ENCODE measurements at places on chromosomes 16 and 17. TPM values are rescaled to one million over a fixed set of nuclear protein-coding genes. Genes with fewer than 3 reads are reported as not detected.

GRCh38 chr17:57459286-57459915 is 203.1 kb downstream of the MSI2 start:
- no peak for DNase-seq

ZNF624 gene
- 0.60 TPM for total RNA-seq

DNA sequence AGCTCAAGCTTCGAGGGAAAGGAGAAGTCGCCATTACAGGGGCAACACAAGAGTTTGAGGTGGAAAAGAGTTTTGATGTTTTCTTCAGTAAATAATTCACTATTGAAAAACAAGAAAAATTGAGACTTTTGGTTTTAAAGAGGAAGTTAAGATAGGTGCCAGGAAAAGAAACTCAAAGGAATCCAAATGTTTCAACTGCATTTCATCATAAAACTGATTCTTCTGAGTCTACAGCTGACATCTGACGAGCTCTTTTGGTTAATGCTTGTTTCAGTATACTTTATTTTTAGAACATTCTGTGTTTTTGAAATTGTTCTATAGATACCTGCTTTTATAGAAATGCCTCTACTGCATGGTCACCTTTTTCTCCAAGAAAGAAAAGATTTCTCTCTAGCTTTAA is 54.0 kb downstream of the ERN1 start:
- DNase-seq: no peak

DNA sequence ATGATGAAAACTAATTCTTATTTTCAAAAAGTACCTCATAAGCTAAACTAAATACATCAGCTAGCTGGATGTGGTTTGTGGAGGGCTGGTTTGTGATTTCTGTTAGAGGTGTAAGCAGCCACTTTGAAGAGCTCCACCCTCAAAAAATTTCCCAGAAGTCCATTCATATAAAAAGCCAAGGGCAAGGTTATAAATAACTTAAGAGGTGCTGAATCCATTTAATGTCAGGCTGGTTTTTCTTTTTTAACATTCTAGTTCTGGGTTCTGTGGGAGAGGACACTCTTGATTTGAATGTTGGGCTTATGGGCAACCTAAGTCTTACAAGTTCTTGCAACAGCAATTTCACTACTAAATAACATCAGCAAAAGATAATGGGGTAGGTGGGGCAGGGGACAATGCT is 3.4 kb upstream of the WIPI1 start:
- no peak for DNase-seq

ABCA8 gene
- 35.6 TPM for total RNA-seq

DNA sequence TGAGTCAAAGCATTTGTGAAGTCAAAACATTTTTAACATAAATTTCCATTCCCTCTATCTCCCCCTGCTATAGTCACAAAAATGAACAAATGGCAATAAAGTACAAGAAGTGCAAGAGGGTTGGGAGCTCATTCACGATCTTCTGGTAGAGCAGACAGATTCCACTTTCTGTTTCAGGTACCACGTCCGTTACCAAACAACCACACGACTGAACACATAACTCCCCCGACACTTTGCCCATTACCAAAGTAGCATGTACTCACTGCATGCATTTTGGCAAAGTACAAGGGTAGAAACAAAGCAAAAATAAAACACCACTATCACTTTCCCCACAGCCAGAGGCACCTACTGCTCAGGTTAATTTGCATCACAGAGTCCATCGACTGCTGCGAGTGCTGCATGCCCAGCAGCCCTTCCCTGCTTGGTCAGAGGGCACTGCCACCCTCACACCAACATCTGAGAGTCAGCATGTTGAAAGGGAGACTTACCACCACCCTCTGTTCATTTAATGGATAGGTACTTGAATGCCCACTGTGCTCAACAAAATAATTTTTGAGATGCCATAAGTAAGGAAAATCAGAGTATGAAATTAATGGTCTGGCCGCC is 150.3 kb upstream of the AXIN2 start:
- DNase-seq: no peak

DNA sequence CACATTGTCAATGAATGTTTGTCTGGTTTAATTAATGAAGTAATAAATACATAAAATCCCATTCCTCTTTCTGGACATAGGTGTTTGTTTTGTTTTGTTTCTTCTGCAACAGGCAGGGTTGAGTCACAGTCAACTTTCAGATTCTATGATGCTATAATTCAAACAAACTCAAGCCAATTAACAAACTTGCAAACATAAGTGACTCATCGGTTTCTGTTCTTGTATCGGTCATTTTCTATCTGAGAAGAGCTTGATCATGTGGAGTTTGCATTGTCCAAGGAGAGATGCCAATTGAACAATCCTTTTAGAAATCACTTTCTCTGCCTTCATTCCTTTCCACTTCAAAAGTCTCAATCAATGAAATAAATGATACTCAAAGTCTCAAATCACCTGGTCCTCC is 294.2 kb upstream of the C16orf82 start:
- no peak for DNase-seq

GRCh38 chr17:18246880-18247612 is 11.5 kb downstream of the FLII start:
- no peak for DNase-seq

DNA sequence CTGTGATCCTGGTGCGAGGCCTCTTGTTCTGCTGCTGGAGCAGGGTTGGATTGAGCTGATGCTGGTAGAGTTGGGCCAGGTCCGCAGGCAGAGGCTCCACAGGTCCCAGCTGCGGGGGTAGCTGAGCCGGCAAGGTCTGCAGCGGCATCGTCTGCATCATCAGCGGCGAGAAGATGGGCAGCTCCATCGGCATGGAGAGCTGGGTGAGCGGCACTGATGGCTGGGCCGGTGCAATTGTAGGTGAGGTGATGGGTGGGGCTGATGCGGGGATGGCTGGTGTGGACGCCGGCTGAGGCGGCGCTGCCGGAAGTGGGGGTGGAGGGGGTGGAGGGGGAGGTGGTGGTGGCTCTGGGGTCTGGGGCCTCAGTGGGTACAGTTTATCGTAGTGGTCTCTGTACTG is 251.7 kb downstream of the ZFHX3 start:
- DNase-seq: no peak

GRCh38 chr17:78999056-78999768 is 10.4 kb downstream of the CANT1 start:
- peak; percentile 33 for DNase-seq

FTSJ3 gene
- total RNA-seq: 16.3 TPM

SLC6A4 gene
- total RNA-seq: 0.13 TPM

PIPOX gene
- total RNA-seq: 324 TPM

GRCh38 chr17:47708864-47709541 is 15.0 kb downstream of the TBKBP1 start:
- no peak for DNase-seq

- DNase-seq: peak; percentile 79
Observed at GRCh38 chr17:81094509-81095382, 59.8 kb downstream of the BAIAP2 start.

DNA sequence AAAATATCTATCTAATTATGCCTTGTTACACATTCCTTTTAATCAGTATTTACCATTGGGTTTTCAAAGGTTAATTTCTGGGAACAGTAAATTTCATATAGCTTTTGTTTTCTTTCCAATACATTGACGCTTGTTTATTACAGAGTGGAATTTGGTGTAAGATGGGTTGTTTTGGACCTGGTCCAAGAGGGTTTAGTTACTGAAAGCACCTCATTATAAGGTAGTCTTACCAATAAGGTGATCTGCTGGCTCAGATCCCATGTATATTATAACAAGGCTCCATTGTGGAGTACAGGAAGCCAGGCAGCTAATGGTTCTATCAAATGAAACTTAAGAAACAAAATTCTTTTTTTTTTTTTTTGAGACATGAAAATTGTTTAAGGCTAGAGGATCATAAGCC is 87.3 kb upstream of the NACA2 start:
- no peak for DNase-seq

DNA sequence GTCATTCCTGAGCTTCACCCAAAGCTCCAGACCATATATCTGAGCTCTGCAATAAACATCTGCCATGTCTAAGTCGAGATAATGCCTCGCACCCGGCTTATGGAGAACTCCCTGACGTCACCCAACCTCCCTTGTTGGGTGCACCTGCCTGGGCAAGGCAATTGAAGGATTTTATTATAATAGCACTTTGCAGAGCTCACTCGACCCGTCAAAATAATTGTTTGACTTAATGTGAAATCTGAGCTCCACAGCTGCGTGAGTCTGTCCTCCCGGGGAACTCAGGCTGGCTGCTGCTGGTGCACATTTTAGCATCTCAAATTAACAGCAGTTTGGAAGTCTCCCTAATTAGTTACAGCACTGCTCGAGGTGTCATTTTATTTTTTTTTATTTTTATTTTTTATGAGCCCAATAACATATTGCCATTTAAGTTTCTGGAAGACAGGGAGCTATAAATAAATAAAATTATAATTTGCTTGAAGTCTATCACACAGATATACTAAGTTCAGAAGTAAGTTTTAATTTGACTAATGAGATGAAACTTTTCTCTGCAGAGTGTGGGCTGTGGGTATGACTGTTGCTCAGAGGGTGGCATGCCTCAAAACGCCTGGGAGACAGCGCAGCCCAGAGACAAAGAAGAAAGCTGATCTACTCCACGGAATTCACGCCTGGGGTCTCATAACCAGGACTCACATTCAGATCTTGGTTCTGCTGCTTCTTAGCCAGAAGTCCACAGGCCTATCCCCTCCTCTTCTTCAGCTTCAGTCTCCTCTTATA is 401.4 kb upstream of the C16orf82 start:
- DNase-seq: no peak

TP53TG3C gene
- not detected for total RNA-seq

GLP2R gene
- total RNA-seq: 0.68 TPM

DNA sequence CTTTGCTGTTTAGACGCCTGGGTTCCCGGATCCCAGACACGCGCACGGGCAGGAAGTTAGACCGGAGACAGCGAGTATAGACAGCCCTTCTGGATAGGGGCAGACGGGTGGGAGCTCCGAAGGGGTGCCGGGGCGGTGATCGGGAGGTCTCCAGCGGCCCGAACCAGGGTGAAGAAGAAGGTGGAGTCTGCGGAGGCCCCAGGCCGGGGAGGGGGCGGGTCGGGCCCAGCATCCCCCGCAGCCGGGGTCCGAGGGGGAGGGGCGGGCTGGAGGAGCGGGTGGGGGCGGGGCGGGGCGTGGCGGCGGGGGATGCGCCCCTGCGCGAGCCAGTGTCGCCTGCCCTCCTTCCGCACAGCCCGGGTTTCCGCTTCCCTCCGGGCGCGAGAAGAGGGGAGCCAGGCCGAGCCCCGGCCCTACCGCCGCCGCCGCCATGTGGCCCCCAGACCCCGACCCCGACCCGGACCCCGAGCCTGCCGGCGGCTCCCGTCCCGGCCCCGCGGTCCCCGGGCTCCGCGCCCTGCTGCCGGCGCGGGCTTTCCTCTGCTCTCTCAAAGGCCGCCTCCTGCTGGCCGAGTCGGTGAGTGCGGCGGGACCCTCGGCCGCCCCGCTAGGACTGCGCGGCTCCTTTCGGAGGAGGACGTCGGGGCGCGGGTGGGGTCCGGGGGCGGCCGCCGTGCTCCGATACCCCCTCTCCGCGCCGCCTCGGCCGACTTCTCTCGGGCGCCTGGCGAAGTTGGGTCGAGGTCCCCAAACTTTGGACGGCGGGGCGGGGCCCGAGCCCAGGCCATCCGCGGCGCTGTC is at the start of gene CMTM3:
CMTM3 (plus strand) TSS at position 329 of the 801 bp plus-strand sequence; CDS start at position 431, 102 bp downstream.
- DNase-seq: peak; percentile 59

GRCh38 chr17:72602517-72603419 is 481.9 kb downstream of the SOX9 start:
- DNase-seq: no peak

DNA sequence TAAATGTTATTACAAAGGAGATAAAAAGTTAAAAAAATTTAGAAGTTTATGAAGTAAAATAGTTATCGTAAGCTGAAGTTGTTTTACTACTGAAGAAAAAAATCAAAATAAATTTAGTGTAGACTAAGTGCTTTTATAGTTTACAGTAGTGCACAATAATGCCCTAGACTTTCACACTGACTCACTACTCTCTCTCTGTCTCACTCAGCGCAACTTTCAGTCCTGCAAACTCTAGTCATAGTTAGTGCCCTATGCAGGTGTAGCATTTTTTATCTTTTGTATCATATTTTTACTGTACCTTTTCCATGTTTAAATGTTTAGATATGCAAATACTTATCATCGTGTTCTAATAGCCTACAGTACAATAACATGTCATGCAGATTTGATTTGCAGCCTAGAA is 17.7 kb upstream of the TOM1L1 start:
- DNase-seq: no peak

- DNase-seq: no peak
Observed at GRCh38 chr16:85261657-85262557, 149.6 kb upstream of the CIBAR2 start.

B4GALNT2 gene
- 0.03 TPM for total RNA-seq

- DNase-seq: no peak
Observed at GRCh38 chr17:30302241-30302640, 10.5 kb upstream of the BLMH start.

- peak; percentile 95 for DNase-seq
Observed at GRCh38 chr17:38853292-38854219, at the start of gene RPL23. RPL23 (minus strand) TSS chr17:38853721; CDS start chr17:38853710, 11 bp downstream.
